ENCODE measurements at places on chromosomes 3 and 15. TPM values are rescaled to one million over a fixed set of nuclear protein-coding genes. Genes with fewer than 3 reads are reported as not detected.

Gene THRB
- not detected for total RNA-seq

Gene CILP
- not detected for total RNA-seq

- H3K4me1 ChIP-seq, result no peaks in the 10 kb centered on the region
- no peak overlapping the region for H3K4me3 ChIP-seq
- no peak overlapping the region for H3K27ac ChIP-seq
- no peak for DNase-seq
Observed at GRCh38 chr15:91289324-91289723, 189.3 kb downstream of the SV2B start.

- no peak overlapping the region for H3K4me3 ChIP-seq
- H3K36me3 ChIP-seq, result no peaks in the 10 kb centered on the region
- H3K27me3 ChIP-seq, result peaks cover 31% of the 10 kb centered on the region
Observed at GRCh38 chr3:126184465-126185000, 4.1 kb upstream of the ALDH1L1 start.

Gene LCTL
- not detected for total RNA-seq

DNA sequence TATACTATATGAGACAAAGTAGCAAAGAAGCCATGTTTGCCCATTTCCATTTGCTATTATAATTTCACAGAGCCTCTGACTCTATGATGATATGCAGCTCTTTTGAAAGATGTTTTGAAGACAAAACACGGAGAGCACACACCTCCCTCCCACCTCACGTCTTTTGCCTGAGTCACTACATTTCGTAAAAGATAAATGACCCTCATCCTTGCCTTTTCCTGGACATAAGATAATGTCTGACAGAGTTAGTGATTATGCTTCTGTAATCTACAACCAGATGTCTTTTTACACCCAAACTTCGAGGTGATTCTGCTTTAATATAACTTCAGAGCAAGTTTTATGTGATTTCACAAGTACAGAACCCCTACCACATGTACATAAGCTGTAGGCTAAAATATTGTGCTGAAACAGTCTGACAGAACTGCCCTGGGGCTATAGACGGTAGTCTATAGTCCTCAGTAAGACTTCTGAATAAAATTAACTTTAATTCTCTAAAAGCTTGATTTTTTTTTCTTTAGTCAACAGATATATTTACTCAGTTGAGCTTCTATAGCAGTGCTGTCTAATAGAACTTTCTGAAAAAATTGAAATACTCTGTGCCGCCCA is 99.9 kb downstream of the CD200R1L start:
- H3K27ac ChIP-seq, result no peak overlapping the region
- H3K4me1 ChIP-seq, result peaks cover 32% of the 10 kb centered on the region
- no peaks in the 10 kb centered on the region for H3K36me3 ChIP-seq

DNA sequence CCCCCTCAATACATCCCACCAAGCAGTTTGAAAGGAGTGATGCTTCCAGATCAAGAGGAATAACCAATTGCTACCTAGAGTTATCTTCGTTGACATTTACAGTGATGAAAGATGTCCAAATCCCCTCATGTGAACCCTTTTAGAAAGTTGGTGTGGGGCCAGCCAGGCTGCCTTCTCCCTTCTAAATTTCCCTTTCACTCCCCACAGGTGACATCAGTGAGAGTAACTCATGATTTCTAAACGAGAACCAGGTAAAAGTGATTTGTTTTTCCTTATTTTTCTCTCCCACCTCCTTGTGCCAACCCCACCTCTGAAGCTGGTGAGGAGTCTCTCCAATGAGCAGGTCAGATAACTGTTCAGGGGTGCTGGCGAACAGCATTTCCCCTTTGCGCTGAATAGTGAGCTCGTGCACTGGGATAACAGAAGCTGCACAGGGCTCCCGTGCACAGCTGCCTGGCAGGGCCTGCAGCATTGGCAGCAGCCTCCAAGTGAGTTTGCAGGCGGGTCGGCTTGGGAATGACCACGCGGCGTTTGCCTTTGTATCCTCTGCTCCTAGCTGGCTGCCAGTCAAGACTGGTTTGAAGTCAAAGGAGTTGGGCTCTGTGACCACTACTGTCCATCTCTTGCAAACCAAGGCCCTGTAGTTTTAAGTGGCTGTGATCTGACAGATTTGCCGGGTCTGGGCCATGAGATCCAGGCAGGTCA is 70.2 kb upstream of the CORO2B start:
- peaks cover 1% of the 10 kb centered on the region for H3K4me1 ChIP-seq
- no peak for DNase-seq
- H3K4me3 ChIP-seq, result no peak overlapping the region
- H3K27ac ChIP-seq, result no peak overlapping the region
- H3K36me3 ChIP-seq, result no peaks in the 10 kb centered on the region

DNA sequence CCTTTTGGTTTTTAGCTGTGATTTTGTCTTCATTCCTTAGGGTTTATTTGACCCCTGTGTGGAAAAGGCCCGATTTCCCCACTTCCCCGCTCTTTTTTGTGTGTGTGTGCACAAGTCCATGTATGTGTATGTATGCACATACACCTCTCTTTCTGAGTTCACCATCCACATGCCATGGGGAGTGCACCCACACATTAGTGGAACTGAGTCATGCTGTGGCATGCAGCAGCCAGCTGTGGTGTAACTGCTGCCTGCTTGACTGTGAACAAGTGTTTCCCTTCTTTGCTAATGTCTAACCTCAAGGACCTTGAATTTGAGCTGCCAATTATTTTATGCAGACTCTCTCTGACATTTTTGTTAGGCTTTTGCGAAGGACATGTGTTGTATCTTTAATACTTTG is 434.9 kb upstream of the TPM1 start:
- no peak overlapping the region for H3K27ac ChIP-seq
- H3K27me3 ChIP-seq, result peaks cover 19% of the 10 kb centered on the region
- DNase-seq, result no peak
- H3K4me3 ChIP-seq, result no peak overlapping the region

DNA sequence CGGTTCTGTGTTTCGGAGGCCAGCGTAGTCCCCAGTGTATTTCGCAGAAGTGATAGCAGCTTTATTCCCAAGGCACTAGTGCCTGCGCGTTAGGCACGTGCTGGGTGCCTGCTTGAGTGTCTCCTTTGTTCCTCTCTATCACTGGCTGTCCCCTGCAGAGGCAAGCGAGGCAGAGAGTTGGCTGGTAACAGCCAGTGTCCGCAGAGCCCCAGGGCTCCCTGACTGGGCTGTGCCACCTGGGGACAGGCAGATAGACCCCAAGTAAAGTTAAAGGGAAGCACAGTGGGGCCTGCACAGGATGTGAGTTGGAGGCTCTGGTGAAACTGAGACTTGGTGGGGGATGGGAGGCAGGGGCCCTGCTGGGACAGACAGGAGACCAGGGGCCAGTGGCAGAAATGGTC is 50.7 kb downstream of the APBA2 start:
- H3K27me3 ChIP-seq, result no peaks in the 10 kb centered on the region
- peaks cover 35% of the 10 kb centered on the region for H3K4me1 ChIP-seq
- H3K36me3 ChIP-seq, result no peaks in the 10 kb centered on the region
- DNase-seq, result no peak
- no peak overlapping the region for H3K4me3 ChIP-seq

DNA sequence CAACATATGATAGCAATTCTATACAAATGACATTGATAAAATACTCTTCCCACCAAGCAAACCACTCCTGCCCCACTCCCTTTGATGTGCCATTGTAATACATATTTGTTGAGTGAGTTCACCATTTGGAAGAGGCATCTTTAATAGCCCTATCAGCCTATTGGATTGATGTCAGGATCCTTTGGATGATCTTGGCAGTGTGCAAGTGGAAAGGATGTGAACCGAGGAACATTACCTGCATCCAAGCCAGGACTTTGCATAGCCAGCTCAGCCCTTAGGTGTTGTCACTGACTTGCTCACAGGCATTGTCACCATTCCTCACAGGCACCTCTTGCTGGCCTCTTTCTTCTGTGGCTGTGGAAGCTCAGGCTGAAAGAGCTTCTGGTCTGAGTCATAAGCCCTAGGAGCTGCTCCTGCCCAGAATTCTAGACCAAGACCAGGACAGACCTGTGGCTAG is 16.5 kb upstream of the TIMP4 start:
- no peak overlapping the region for H3K4me3 ChIP-seq
- H3K36me3 ChIP-seq, result peaks cover 10% of the 10 kb centered on the region
- peaks cover 8% of the 10 kb centered on the region for H3K4me1 ChIP-seq
- no peak overlapping the region for H3K27ac ChIP-seq
- H3K27me3 ChIP-seq, result no peaks in the 10 kb centered on the region

Gene SMAD6
- total RNA-seq, result 0.53 TPM

GRCh38 chr3:21944251-21944650 is 193.2 kb upstream of the ZNF385D start:
- no peak for DNase-seq
- no peaks in the 10 kb centered on the region for H3K36me3 ChIP-seq
- no peaks in the 10 kb centered on the region for H3K4me1 ChIP-seq
- H3K4me3 ChIP-seq, result no peak overlapping the region
- no peaks in the 10 kb centered on the region for H3K27me3 ChIP-seq
- no peak overlapping the region for H3K27ac ChIP-seq
